ENCODE measurements at places on chromosomes 3 and 15.

- DNase-seq: no peak
Measured at GRCh38 chr3:43290956-43291355, 4.6 kb downstream of the SNRK start.

- no peak for DNase-seq
Measured at GRCh38 chr3:148735597-148735996, 37.9 kb downstream of the AGTR1 start.

DNA sequence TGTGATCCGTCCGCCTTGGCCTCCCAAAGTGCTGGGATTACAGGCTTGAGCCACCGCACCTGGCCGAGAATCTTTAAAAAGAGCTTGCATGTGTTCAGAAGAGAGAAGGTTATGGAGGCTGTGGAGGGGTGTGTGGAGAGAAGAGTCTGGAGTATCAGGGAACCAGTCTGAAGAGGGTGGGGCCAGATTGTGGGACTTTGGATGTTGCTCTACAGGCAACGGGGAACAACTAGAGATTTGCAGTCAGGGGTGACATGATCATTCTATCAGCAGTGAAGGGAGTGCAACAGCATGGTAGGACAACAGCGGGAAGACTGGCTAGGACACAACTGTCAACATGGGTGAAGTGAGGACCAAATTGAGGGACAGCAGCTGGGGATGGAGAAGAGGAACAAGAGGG, 8.9 kb downstream of the SCAMP2 start:
- no peak for DNase-seq

- DNase-seq: no peak
Measured at GRCh38 chr15:30904812-30905211, 1.1 kb downstream of the FAN1 start.

DNA sequence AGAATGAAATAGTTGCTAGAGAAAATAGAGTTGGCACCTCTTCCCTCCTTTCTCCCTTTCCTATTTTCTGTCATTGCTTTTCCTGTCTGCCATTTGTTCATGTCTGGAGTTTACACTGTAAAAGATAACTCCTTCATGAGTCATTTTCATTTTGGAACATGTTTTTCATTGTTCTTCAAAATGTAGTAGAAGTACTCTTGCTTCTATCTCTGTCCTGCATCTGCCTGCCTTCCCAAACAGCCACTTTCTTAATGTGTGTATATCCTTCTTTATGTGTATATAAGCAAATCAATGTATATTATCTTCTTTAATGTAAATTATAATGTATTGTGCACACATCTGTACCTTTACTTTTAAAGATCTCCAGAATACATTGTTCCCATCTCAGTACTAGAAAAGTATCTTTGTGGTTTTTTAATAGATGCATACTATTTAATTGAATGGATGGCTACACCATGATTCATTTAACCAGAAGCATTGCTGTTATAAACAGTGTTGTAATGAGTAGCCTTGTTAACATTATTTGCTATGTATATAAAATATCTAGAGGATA, 41.1 kb downstream of the TSC22D2 start:
- no peak for DNase-seq

DNA sequence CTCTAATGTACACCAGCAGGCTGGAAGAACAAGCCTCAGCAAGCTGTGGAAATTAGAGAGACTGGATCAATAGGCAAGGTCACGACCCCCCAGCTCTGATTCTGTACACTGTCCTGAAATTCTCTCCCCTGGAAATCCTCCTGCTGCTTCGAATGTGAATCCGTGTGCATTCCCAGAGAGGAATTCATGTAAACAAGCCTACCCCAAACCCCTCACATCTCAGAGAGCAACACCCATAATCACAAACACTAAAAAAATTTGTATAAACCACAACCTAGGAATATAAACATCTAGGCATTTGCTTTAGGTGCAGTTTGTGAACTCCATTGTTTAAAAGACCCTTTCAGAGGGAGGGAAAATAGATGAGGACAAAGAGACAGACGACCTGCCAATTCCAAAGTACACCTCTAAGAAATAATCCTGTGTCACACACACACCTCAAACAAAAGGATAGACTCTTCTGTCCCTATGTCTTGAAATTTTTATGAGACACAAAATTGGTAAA, 325.2 kb downstream of the WDR72 start:
- DNase-seq: no peak

DNA sequence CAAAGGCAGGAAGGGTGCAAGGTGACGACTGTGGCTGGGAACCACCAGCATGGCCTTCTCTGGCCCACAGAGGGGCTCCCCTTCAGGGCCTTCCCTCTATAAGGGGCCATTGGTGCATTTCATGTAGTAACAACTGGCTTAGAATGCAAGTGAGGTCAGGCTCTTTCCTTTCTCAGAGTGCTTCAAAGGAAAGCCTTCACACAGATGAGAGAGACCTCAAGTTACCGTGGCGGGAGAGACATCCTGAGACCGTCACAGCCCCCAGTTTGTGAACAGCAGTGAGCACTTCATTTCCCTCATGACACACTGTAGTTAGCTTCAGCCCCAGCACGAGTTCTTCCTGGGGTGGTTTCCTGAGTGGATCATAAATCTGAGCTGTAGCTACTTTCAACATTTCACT, 96.6 kb upstream of the LIMD1 start:
- no peak for DNase-seq

- no peak for DNase-seq
Measured at GRCh38 chr3:13352621-13353131, 67.4 kb downstream of the NUP210 start.

DNA sequence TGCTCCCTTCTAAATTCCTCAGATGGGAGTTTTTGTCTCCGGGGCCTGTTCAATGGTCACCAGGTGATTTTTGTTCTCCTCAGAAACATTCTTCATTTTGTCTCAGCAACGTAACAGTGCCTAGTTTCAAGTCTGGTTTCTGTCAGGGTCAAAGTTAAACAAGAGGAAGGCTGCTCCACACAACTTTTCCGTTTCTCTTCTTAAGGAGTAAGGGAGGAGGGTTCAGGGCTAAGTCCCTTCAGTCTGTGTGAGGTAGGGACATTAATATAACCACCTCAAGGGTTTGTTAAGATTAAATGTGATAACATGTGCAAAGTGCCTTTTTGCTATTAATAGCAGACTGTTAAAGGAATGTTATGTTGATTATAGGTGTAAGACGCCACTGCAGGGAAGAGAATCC, 41.8 kb downstream of the HOMER2 start:
- DNase-seq: no peak

DNA sequence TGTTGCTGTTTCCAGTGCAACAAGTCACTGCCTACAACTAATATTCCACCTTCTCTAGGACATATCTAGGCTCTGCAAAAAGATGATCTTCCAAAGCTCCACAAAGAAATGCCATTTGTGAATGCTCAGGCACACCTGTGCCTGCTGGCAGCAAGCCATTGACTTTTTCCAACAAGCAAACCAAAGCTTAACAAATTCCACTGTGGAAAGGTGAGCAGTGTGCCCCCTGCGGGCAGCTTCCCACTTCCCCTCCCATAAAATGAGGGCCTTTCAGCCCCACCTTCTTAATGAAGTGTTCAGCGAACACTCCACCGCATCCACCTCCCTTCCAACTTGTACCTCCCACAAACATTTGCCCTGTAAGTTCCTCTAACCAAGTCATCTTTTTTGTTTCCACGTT, 157.5 kb upstream of the SLC24A5 start:
- DNase-seq: no peak

GRCh38 chr3:42157540-42158538, 66.7 kb downstream of the TRAK1 start:
- DNase-seq: no peak

DNA sequence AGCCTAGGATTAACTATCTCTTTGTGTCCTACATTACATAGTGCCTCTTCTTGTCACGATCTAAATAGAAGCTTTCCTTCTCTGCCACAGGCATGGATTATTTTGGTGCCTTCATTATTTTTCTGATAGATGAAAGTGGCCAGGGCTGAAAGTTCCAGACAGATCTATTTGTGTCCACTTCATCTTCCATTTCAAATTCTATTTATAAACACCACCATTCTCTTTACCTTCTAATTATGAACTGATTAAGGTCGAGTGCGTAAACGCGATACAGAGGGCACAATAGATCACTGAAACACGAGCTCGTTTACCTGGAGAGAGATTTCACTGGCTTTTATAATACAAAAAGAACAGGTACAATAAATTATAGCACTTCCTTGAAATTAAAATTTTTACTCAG, 105.0 kb downstream of the EDEM1 start:
- DNase-seq: no peak

DNA sequence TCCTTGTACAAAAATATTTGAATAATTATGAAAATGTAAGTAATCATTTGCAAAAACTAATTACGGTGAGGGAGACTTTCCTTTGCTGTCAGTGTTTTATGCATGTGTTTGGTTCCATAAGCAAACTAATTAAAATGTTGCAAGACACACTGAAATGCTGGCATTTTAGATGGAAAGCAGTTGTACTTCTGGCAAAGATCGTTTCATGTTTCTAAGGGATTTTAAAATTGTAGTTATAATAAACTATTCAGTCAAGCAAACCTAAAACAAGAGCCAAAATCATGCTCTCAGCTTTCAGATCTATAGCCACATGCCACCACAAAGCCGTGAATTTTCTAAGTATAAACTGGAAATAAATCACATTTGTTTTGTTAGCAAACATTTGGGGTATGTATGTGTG, 240.1 kb upstream of the ZNF385D start:
- DNase-seq: no peak

- DNase-seq: no peak
Measured at GRCh38 chr3:27610800-27611525, 111.2 kb downstream of the EOMES start.

GRCh38 chr15:81475471-81475870, 101.5 kb upstream of the TMC3 start:
- no peak for DNase-seq

DNA sequence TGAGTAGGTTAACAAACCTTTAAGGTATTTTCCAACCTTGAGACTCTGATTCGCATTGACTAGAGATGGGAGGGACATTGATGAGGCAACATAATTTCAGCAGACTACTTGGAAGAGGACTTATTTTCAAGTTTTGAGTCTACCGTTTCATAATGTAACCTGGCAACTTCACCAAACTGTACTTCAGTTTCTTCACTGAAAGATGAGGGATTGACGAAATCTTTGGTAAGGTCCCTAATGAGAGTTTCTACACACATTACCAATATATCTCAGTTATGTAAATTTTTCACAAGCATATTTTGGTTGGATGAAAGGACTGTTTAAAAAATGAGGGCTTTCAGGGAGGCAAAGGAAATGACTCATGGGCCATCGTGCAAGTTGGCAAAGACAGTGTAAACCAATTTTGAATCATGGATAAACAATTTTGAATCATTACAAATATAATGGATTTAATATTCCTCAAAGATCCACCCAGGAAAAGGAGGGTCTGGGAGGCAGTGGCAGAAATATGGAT, 28.7 kb upstream of the SEMA6D start:
- DNase-seq: no peak

DNA sequence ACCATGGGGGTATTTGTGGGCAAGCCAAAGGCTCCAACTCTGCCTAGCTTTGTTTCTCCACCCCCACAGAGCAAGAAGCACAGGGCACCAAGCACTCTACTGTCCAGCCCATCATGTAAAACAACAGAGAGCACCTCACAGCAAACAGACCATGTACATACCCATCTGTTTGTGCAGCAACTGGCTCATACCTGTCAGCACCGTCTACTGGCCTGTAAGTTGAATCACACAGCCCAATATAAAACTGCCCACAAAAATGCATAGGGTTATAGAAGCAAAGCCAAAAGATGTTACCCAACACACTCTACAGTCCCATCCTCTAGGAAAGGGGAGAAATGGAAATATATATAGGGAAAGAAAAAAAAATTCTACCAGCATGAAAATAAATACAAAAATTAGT, 139.7 kb upstream of the CPNE4 start:
- no peak for DNase-seq

Measured in amygdala (tissue), 56 donors.